Colonic mucosa (tissue), 4 donors: ENCODE measurements at places on chromosomes 2 and 18.

- peak; percentile 79 for DNase-seq
Measured at GRCh38 chr2:10413991-10414451, 34.1 kb downstream of the ODC1 start.

DNA sequence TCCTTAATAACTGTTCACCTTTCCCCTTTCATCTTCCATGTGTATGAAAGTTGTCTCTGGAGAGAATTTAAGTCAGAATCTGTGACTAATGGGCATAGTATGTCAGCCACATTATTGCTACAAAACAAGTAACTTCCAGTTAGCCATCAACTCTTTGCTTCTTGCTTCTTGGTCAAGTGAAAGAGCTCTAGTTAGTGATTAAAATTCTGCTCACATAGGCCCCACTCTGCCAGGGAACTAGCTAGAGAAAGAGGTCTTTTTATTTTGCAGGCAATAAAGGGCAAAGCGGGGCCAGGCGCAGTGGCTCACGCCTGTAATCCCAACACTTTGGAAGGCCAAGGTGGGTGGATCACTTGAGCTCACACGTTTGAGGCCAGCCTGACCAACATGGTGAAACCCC, 64.6 kb downstream of the COLEC12 start:
- DNase-seq, result no peak

- no peak for DNase-seq
Measured at GRCh38 chr18:54416436-54416835, 58.7 kb downstream of the C18orf54 start.

GRCh38 chr2:241052677-241053360, 49.3 kb downstream of the MTERF4 start:
- DNase-seq, result peak; percentile 9

GRCh38 chr2:11681722-11682589, 12.0 kb upstream of the NTSR2 start:
- peak; percentile 37 for DNase-seq

DNA sequence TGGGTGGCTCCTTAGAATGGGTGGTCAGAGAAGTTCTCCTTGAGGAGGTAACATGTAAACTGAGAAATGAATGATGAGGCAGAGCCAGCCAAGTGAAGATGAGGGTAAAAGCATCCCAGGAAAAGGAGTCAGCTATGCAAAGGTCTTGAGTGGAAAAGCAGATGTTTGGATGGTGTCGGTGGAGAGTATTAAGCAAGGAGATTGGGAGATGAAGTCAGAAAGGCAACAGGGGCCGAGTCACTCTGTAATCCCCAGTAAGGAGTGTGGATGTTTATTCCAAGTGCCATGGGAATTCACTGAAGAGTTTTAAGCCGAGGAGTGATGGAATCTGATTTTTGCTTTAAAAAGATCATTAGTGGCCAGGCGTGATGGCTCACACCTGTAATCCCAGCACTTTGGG, 3.4 kb upstream of the STAMBP start:
- DNase-seq, result no peak

GRCh38 chr2:232389327-232389726, 10.8 kb downstream of the ALPP start:
- DNase-seq, result no peak

DNA sequence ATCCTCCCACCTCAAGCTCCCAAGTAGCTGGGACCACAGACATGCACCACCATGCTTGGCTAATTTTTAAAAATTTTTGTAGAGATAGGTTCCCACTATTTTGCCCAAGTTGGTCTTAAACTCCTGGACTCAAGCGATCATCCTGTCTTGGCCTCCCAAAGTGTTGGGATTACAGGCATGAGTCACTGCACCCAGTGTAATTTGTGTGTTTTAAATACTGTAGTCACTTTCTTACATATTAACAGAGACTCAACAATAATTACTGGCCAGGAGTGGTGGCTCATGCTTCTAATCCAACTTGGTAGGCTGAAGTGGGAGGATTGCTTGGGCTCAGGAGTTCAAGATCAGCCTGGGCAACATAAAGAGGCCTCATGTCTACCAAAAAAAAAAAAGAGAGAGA, 293.0 kb downstream of the RDH14 start:
- DNase-seq, result no peak

- no peak for DNase-seq
Measured at GRCh38 chr18:45806226-45806625, 19.2 kb upstream of the SIGLEC15 start.

DNA sequence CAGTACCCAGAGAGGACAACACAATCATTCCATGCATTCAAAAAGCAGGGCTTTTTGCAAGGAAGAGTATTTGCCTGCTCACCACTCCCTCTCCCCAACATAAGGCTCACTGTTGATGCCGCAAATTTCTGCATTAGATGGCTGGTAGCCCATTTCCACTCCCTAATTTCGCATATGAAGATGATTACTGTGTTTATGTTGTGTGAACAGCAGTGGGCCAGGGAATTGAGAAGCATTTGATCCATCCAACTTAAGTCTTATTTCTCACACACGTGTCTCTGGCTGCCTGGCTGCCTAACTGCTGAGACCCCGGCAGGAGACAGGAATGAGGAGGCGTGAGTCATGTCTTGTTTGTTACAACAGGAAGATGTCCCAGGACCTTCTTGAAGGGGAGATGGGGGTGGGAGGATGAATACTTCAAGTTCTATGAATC, 294.1 kb downstream of the ALK start:
- DNase-seq, result no peak

- no peak for DNase-seq
Measured at GRCh38 chr2:189763908-189764661, 1.5 kb upstream of the OSGEPL1 start.

DNA sequence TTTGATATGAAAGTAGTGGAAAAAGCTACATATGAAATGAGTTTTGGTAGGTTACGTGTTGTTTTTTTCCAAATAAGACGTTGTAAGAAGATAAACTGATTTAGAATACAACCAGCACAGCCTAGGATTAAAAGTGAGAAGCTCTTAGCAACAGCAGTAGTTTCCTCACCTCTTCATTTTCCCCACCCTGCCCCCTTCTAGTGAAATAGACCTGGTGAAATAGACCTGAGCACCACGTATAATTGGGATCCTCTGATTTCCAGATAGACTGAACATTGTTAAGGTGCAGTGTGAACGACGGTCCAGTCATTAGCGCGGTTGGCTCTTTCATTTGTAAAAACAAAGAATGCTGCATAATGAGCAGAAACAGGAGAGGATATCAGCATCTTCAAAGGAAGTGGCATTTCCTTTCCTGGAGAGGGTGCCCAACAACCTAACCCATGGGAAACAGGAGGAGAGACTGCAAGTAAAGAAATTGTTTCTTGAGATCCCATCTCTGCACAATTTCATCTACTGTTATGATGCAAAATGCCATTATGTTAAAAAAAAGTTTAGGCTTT, 114.3 kb downstream of the FIGN start:
- DNase-seq, result no peak

DNA sequence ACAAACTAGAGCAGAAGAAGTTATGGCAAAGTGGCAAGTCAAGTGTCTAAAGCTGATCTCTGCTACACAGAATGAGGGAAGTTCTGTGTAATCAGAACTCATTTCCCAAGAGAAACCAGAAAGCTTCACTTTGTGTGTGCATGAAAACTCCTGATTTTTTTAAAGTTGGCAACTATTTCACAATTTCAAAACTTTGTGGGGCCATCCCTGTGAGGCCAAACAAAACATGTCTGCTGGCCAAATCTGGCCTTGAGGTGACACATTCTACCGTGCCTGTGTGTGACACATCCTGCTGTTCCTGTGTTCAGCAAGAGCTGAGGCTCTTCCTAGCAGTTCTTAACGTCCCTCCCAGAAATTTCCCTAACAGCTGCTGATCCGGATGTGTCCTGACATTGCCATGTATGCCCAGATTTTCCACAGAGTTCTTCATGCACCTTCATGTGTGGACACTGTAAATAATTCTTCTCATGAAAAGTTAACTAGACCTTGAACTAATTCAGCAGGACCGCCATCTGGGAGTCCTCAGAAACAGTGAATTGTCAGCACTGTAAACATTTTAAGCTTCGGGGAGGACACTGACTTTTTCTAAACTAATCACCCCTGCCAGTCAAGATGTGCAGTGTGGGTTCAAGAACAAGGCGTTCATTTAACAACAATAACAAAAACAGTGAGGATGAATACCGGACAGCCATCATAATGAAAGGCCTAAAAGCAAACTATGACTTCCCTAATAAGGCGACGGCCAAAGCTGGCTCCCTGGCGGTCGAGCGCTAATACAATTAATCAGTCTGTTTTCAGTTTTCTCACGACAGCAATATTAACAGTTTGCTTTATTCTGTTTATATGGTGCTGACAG, 99.0 kb downstream of the PLEKHM3 start:
- no peak for DNase-seq

GRCh38 chr2:238728330-238729260, 119.3 kb upstream of the TWIST2 start:
- no peak for DNase-seq

- no peak for DNase-seq
Measured at GRCh38 chr2:177295484-177295883, 31.0 kb upstream of the NFE2L2 start.

DNA sequence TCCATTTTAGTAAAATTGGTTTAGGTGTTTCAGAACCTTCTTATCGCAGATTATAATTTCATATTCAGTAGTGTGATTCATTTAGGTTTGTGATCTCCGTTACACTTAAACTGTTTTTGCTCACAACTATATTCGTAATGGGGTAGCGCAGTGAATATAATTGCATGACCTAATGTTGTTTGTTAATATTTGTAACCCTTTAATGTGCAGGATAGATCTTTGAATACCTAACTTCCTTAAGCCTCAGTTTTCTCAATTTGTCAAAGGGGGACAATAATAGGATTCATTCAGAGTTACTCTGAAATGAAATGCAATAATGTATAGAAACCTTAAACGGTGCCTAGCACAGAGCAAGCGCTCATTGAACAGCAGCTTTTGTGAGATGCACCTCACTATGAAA, 558 bp upstream of the ZDBF2 start:
- no peak for DNase-seq

GRCh38 chr18:36294031-36294430, 3.5 kb upstream of the FHOD3 start:
- DNase-seq, result no peak
